ENCODE measurements at places on chromosomes 5 and 9.

DNA sequence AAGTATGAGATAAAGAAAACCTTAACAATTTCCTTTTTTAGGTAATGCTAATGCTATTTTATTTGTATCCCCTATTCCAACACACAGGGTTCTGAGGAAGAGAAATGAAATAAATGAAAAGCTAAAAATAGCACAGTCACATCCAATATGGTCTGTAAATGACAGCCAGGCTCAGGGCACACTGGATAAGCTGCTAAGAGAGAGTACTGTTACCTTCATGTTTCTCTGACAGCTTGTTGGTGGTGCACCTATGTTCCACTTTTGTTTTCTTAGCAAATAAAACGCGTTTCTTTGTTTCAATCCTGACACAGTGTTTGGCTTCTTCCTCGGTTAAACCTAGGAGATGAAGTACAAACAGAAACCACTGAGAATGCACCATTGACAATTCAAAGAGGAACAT lies 41.3 kb downstream of the C6 start:
- DNase-seq: no peak

- DNase-seq: no peak
Observed at GRCh38 chr5:59264013-59264412, 629.5 kb downstream of the PDE4D start.

GRCh38 chr5:135683189-135683588 lies 104.4 kb upstream of the CXCL14 start:
- no peak for DNase-seq

- DNase-seq: no peak
Observed at GRCh38 chr5:59098743-59099142, 515.9 kb downstream of the RAB3C start.

GRCh38 chr5:113054899-113055298 lies 78.3 kb downstream of the DCP2 start:
- no peak for DNase-seq
